ENCODE measurements at places on chromosomes 4 and X.

- DNase-seq = no peak
Measured at GRCh38 chr4:185016946-185017758, 1.1 kb upstream of the HELT start.

- DNase-seq = no peak
Measured at GRCh38 chr4:153337686-153338085, 6.8 kb upstream of the MND1 start.

DNA sequence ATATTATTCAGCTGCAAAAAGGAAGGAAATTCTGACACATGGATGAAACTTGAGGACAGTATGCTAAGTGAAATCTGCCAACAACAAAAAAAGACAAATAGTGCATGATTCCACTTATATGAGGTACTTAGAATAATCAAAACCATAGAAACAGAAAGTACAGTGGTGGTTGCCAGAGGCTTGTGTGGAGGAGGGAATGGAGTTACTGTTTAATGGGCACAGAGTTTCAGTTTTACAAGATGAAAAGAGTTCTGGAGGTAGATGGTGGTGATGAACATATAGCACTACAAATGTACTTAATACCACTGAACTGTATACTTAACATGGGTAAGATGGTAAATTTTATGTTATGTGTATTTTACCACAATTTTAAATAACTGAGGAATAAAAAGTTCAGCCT, 212.0 kb upstream of the KLF3 start:
- DNase-seq = no peak

DNA sequence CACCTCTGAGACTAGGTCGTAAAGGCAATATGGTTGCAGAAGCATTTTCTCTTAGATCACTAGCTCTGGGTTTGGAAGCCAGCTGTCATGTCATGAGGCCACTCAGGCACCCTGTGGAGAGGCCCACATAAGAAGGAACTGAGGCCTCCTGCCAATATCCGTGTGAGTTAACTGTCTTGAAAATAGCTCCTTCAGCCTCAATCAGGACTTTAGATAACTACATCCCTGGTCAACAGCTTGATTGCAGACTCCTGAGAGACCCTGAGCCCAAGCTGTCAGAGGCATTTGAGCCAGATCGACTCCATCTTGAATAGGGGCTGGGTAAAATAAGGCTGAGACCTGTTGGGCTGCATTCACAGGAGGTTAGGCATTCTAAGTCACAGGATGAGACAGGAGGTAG, 15.1 kb upstream of the REPS2 start:
- no peak for DNase-seq

- no peak for DNase-seq
Measured at GRCh38 chr4:78369679-78370078, 181.9 kb upstream of the ANXA3 start.

DNA sequence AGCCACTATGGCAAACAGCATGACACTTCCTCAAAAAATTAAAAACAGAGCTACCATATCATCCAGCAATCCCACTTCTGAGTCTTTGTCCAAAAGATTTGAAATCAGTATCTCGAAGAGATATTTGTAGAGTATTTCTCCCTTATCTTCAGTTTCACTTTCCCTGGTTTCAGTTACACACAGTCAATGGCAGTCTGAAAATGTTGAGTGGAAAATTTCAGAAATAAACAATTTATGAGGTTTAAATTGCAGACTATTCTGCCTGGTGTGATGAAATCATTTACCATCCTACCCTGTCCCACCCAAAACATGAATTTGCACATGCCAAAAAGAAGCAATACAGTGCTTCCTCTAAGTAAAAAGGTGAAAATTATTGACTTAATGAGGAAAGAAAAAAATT, 43.9 kb downstream of the NPY2R start:
- DNase-seq = no peak

DNA sequence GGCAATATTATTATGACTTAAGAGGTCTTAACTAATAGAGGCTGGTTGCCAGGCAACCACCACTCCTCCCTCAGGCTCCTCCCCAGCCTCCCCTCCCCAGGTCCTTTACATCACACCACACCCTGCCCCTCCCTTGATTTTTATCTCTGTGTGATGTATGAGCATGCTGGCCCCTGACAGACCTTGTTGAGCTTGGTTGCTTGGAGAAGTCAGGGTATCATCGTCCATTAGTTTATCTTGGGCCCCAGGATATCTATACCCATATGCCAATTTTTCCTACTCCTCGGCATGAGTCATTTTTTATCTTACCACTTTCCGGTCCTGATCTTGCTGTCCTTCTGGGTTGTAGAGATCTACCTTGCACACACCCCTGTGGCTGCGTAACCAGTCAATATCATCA, 2.5 kb downstream of the AKAP4 start:
- peak; percentile 93 for DNase-seq

DNA sequence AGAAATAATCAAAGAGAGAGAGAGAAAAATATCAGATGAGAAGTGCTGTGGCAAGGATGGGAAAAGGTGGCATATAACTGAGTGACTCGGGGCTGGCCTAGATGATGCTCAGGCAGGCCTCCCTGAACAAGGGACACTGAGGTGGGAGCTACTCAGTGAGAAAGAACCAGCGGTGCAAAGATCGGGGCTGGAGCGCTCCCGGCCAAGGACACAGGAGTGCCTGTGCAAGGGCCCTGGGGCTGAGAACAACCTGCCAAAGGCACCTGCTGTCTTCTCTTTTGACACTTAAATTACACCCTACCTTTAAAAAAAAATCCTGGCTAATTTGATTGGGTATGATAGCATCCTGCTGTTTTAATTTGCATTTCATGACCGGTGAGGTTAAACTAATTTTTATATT, 77.7 kb upstream of the C4orf50 start:
- no peak for DNase-seq

DNA sequence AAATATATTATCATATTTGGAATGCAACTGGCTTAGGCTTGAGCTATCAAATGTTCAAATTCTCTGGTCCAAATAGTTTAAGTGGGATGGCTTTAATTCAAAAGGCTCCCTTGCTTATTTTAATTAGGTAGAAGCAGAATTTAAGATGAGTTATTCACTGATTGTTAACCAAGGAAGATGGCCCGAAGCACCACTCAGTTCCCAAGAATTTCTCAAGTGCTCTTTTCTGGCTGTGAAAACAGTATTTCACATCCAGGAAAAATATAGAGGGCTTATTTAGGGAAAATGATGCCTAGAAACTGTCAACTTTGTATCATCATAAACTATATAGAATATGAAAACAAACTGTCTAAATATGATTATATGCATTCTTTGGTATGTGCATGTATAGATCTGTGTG, 246.5 kb upstream of the SFRP2 start:
- no peak for DNase-seq

- no peak for DNase-seq
Measured at GRCh38 chr4:52012651-52013050, 7.5 kb downstream of the LRRC66 start.

Data from hematopoietic multipotent progenitor cell treated with erythropoietin and hydrocortisone succinate and interleukin-3 and kit ligand, for 8 days (in vitro differentiated cells).